HAP-1 (cell line): ENCODE measurements at places on chromosomes 1 and 21.

- no peak for DNase-seq
Measured at GRCh38 chr1:197919346-197920066, 2.3 kb downstream of the LHX9 start.

- DNase-seq, result no peak
Measured at GRCh38 chr1:43427941-43428340, 25.8 kb downstream of the HYI start.

DNA sequence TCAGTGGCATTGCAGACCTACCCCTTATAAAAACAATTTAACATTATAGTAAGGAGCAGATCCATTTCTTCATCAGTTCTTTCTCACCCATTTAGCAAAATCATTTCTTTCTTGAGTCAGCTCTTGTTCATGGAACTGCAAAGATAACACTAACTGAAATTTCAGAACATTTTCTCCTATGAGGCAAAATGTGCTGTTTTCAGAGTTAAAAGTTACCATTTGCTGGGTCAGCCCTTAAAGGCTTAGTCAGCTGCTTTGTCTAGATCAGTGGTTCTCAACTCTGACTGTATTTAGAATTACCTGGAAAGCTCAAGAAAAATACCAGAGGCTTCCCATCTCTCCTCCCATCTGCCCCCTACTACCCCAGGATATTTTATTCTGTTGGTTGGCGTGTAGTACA is 12.2 kb downstream of the METTL13 start:
- DNase-seq, result no peak

- no peak for DNase-seq
Measured at GRCh38 chr1:41813755-41814745, 104.7 kb downstream of the HIVEP3 start.

- no peak for DNase-seq
Measured at GRCh38 chr1:6235296-6235677, 477 bp downstream of the ICMT start.

DNA sequence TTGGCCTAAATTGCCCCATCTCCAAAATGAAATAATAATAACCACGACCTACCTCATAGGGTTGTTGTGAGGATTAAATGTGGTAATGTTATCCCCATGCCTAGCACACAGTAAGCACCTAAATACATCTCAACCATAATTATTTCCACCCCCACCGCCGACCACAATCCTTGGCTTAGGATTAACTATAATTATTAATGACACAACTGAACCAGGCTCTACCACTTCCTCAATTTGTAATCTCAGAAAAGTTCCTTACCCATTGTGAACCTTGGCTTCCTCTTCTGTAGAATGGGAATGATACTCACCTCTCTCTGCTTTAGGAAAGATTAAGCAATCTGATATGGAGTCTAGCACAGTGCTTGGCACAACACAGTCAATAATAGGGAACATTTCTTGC is 44.3 kb upstream of the TACSTD2 start:
- no peak for DNase-seq

- DNase-seq, result peak; percentile 33
Measured at GRCh38 chr1:3393024-3393986, 61.2 kb upstream of the ARHGEF16 start.

- DNase-seq, result no peak
Measured at GRCh38 chr1:18855573-18855972, 3.9 kb downstream of the TAS1R2 start.

DNA sequence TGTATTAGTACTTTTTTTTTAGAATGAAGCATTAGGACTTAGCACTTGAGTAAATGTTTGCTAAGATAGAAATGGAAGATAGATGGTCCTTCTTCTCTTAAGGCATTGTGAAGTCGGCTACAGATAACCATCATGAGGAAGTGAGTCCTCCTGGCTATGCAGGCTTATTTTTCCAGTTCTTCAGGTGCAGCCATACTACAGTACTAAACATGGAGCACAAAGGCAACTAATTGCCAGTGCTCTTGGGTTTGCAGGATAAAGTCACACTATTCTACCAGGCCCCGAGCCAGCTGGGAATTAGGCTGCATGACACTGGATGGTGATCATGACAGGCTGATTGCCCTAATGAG is 197.3 kb upstream of the SGIP1 start:
- no peak for DNase-seq

DNA sequence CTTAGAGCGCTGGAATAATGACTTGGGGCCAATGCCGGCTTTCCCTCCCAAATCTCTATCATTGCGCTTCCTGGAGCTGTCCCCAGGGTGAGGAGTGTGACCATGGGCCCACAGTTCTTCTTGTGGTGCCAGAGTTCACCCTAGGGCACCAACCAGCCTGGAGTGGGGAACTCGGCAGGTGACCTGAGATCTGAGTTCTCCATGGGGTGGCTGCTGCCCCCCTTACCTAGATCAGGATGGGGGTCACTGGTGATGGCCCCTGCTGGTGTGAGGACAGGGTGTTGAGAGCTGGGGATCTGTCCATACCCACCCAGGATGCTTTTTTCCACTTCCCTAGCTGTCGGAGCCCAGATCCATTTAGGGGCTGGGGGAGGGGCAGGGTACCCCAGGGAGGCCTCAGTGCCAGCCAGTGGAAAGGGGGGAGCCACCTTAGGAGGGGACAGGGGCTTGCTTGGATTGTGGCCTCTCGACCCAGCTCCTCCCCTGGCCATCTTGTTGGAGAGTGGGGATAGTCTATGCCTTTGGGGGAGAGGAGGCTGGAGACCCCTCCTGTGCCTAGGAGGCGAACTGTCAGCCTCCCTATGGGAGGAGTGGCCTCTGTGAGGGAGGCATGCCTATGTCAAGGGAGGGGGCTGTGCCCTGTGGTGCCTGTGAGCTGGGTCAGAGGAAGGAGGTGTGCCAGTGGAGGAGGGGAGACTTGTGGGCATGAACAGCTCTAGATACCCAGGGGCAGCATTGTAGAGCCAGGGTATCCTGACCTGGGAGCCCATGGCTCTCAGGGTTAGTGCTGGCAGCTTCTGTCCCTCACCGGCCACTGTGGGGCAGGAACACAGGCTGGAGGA is 1.7 kb downstream of the FOXO6 start:
- no peak for DNase-seq

DNA sequence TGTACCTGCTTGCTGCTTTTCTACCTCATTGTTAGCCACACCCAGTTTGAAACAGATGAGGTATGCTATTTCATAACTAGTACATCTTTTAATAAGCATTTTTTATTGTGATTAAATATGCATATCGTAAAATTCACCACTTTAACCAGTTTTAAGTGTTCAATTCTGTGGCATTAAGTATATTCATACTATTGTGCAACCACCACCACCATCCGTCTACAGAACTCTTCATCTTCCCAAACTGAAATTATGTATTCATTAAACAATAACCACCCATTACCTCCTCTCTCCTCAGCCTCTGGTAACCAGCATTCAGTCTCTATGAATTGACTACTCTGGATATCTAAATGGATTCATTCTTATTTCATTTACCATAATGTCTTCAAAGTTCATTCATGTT is 20.1 kb downstream of the DR1 start:
- DNase-seq, result no peak

DNA sequence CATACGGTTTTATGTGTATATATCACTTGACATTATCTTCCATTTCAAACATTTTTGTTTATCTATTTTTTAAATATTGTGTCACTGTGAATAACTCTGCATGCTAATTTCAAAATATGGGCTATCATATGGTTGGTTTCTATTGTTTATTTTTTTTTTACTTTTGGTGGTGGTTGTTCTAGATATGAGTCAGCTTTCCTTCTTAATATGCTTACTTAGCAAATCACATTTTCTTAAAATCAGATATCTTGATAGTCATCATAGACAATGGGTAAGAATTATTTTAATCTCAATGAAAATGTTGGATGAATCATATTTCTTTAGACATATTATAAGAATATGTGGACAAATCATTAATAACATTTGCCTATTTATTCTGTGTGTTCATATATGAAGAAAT is 881.5 kb downstream of the BRINP3 start:
- no peak for DNase-seq

GRCh38 chr1:54806931-54807611 is 5.9 kb upstream of the TTC22 start:
- no peak for DNase-seq

GRCh38 chr1:207913951-207914350 is 3.0 kb upstream of the CD34 start:
- DNase-seq, result no peak

DNA sequence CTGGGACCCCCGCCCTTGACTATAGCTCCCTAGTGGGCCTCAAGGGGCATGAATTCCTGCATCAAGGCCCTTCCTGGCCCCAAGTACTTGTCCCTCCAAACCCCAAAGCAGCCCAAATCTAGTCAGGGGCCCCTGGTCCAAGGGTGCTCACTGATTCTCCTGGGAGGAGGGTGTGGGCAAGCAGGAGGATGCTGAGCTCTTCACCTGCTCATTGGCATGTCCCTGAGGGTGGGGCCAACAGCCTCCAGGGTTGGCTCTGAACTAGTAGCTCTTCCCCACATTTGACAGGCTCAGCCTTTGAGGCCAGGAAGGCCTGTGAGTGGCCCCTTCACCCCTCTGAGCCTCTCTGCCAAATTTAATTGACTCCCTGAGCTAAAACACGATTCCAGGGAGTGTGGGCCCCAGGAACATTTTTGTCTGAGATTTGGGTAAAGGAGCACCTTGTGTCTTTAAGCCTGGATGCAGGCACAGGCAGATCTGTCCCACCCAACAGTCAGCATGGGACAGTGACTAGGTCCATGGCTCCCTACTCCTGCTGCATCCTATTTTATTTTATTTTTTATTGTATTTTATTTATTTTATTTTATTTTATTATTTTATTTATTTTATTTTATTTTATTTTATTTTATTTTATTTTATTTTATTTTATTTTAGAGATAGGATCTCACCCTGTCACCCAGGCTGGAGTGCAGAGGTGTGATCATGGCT is 11.0 kb upstream of the WNT9A start:
- DNase-seq, result no peak

- no peak for DNase-seq
Measured at GRCh38 chr1:11610629-11611180, 43.5 kb downstream of the FBXO2 start.

DNA sequence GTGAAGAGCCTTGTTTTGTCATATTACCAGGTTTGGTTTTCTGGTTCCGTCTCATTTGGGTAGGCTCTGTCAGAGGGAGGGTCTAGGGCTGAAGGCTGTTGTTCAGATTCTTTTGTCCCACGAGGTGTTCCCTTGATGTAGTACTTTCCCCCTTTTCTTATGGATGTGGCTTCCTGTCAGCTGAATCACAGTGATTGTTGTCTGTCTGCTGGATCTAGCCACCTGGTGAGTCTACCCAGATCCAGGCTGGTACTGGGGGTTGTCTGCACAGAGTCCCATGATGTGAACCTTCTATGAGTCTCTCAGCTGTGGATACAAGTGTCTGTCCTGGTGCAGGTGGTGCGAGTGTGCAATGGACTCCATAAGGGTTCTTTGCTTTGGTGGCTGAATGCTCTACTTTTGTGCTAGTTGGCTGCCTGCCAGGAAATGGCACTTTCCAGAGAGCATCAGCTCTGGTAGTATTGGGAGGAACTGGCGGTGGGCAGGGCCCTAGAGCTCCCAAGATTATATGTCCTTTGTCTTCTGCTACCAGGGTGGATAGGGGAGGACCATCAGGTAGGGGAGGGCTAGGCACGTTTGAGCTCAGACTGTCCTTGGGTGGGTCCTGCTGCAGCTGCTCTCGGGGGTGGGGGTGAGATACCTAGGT is 246.0 kb downstream of the RYR2 start:
- peak; percentile 12 for DNase-seq

DNA sequence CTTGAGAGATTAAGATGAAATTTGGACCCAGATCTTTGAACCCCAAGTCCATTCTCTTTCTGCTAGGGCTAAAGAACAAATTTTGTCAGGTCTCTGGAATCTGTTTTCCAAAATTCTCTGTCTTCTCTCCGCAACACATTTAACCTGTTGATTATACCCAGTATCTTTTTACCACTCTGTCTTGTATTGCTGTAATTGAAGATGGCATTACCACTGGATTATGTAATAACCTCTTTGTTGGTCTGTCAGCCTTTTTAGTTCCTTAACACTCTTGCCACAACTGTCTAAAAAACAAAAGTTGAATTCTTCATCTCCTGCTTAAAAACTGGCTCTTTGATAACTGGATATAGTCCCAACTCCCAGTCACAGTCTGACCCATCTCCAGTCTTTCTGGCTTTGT is 3.0 kb downstream of the SRP9 start:
- DNase-seq, result no peak

GRCh38 chr1:206833801-206834200 is 31.6 kb upstream of the IL20 start:
- DNase-seq, result no peak

GRCh38 chr21:15421441-15421881 is 308.3 kb upstream of the USP25 start:
- no peak for DNase-seq

DNA sequence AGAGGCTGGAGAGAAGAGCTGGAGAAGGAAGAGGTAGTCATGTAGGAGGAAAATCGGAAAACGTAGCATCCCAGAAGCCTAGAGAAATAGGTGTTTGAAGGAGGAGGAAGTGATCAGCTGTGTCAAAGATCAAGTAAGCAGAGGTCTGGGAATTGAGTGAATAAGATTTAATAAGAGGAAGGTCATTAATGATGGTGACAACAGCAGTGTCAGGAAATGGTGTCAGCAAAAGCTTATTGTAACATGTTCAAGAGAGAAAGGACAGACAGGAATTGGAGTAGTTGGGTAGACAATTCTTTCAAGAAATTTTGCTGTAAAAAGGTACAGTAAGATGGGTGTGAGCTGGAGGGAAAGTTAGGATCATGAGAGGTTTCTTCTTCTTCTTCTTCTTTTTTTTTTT is 41.6 kb upstream of the SLC6A9 start:
- DNase-seq, result no peak

GRCh38 chr21:20220586-20220985 is 777.6 kb upstream of the NCAM2 start:
- no peak for DNase-seq

GRCh38 chr1:228646717-228647522 is 88.4 kb upstream of the RHOU start:
- DNase-seq, result peak; percentile 42

- no peak for DNase-seq
Measured at GRCh38 chr1:56931686-56932085, 34.1 kb downstream of the C8B start.

DNA sequence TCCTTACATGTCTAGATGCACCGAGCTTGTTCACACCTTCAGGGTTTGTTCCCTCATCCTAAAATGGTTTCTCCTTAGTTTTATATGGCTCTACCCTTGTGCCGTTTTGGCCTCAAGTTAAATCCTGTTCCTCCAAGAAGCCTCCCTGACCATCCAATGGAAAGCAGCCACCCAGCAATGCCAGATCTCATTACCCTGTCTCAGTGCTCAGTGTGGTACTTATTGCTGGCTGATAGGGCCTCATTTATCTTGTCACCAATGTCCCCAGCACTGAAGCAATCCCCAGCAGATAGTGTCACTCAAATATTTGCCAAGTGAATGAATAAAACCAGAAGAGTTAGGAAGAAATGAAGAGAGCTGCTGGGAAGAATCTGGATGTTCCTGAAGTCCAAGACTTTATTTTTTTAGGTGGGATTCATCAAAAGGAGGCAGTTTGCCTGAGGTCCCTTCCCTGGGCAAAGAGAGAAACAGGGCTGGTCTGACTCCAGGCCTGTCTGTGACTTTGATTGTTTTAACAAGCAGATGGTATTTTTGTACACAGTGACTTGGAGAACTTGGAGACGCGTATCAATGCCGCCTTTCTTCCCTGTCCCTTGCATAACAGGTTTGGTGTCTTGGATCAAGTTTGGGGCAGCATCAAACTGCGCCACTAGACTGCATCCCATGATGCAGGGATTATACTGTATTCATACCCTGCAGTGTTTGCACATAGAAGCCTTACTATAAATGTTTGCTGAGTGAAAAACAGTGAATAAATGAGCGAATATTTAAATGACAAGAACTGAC is 221.2 kb downstream of the DISC1 start:
- no peak for DNase-seq

GRCh38 chr1:33014464-33015163 is 22.1 kb downstream of the AK2 start:
- DNase-seq, result no peak

GRCh38 chr1:171610385-171610784 is 11.7 kb upstream of the MYOCOS start:
- no peak for DNase-seq
